ENCODE measurements at places on chromosomes 3 and 15. TPM values are rescaled to one million over a fixed set of nuclear protein-coding genes. Genes with fewer than 3 reads are reported as not detected.

Gene SPG11
- 85.9 TPM for total RNA-seq

Gene GPR156
- 5.3 TPM for total RNA-seq

Gene SPTBN5
- total RNA-seq, result 0.51 TPM

Gene HHLA2
- total RNA-seq, result 0.18 TPM

Gene TPRG1
- total RNA-seq, result 8.3 TPM

Gene SGO1
- total RNA-seq, result not detected

Gene ISLR
- 186 TPM for total RNA-seq

Gene DENND6A
- total RNA-seq, result 57.9 TPM

Gene CCDC51
- 10.3 TPM for total RNA-seq

Gene DUOX2
- total RNA-seq, result 0.70 TPM

Gene COL6A5
- total RNA-seq, result not detected

Gene FSD2
- total RNA-seq, result not detected

Gene TMEM43
- 104 TPM for total RNA-seq

Gene SELENOK
- 132 TPM for total RNA-seq

Gene PCOLCE2
- 5.3 TPM for total RNA-seq

Gene PYGO1
- total RNA-seq, result 32.5 TPM
